ENCODE measurements at places on chromosomes 3 and 15.

- DNase-seq, result no peak
These were observed 61.8 kb upstream of the PRR20G start for GRCh38 chr3:127349501-127350171.

DNA sequence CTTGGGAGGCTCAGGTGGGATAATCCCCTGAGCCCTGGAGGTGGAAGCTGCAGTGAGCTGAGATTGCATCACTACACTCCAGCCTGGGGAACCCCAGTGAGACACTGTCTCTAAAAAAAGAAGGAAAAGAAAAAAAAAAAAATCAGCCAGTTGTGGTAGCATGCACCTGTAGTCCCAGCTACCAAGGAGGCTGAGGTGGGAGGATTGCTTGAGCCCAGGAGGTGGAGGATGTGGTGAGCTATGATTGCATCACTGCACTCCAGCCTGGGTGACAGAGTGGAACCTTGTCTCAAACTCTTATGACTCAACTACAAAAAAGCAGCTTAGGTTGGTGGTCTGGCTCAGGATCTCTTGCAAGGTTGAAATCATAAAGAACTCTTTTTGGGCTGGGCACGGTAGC is 19.3 kb upstream of the GPX1 start:
- DNase-seq, result no peak

DNA sequence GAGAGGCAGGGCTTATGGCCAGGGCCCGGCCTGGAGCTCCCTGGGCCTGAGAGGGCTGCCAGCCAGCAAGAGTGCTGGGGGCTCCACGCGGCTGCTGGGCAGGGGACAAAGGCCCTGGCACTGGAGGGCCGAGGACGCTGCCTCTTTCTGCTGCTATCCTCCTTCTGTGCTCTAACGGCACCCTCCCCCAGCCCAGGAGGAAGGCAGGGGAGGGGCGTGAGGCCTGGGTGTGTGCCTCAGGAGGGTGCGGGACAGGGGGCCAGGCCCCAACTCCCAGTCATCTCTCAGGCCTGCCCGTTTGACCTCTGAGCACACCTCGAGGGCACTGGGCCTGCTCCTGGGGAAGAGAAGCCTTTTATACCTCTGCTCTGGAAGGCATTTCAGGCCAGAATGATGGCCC is 115.5 kb downstream of the ADCY5 start:
- no peak for DNase-seq

DNA sequence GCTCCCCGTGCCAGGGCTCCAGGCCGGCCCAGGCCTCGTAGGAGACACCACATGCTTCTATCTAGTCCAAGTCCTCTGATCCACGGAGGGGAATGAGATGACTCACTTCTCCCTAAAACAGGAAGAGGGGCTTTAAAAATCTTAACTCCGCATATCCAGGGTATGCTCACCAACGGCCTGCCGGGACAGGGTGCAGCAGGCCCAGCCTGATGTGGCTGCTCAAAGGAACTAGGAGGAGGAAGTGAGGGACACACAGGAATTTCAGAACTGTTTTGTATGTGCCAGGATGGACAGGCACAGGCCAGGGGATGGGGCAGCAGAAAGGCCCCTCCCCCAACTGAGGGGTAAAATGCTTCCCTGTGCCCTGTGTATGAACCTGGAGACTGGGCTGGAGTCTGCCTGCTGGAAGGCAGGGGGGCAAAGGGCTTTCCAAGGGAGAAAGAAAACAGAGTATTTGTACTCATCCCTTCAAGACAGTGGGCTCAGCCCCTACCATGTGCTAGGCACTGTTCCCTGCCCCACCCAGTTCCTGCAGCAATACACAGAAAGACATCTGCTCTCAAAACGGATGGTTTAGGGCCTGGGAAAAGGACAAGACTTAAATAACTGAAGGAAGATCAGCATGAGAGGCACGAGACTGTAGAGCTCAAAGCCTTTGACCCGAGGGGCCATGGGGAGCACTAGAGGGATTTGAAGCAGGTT is 22.1 kb downstream of the CHDH start:
- DNase-seq, result no peak

DNA sequence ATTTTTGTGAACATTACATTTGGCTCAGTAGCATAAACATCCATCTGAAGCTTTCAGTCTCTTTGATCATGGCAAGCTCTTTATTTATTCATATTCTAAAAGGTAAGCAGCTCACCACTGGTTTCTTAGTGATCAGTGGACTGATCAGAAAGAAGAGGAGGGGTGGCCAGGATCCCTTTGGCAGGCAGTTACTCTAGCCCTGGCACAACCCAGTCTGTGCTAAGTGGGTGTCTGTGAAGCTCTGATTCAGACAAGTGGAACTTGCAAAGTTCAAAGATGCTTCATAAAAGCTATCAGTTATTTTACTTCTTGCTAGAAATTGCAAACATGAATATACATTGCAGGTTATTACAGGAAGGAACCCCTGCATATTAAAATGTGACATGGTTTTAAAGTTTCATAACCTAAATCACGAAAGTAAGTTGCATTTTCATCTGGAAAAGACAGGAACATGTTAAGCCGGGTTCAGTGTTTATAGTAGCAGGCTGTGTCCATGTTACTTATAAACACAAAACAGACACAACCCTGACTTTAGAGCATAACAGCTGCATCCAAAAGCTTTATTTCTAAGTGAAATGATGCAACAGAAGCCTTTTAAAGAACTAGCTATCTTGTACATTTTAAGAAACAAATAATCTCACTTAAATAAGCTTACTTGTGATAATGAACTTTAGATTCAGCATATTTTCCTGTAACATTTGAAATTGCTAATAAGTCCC is 785.3 kb downstream of the MCTP2 start:
- no peak for DNase-seq

GRCh38 chr15:96327155-96327741 is 3.3 kb upstream of the NR2F2 start:
- DNase-seq, result peak; percentile 82

DNA sequence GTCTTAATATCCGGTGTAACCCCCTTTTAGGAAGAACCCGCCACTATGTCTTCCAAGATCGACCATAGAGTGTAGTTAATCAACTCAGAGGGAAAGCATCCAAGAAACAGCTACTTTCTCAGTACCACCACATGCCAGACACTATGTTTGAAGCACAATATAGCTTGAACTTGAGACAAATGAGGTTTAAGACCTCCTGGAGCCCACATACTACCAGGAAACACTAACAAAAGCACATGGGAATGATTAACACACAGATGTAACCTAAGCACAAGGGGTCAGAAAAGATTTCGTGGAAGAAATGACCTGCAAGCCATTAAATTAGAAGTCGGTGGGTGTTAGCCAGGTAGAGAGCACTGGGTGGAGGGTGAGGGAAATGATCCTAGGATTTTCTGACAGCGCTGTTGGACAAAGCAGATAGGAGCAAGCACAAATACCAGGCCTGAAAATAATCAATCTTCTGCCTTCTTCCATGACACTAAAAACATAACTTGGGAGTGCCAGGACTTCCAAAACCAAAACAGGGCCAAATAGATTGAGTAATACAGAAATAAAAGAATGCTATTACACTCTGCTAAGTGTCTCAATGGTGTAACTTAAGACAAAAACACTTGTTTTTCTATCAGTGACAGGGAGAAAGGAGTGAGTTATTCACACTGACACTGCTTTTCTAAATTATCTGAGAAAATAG is 213.7 kb downstream of the FOXP1 start:
- no peak for DNase-seq

GRCh38 chr15:96146726-96147125 is 183.8 kb upstream of the NR2F2 start:
- DNase-seq, result no peak

DNA sequence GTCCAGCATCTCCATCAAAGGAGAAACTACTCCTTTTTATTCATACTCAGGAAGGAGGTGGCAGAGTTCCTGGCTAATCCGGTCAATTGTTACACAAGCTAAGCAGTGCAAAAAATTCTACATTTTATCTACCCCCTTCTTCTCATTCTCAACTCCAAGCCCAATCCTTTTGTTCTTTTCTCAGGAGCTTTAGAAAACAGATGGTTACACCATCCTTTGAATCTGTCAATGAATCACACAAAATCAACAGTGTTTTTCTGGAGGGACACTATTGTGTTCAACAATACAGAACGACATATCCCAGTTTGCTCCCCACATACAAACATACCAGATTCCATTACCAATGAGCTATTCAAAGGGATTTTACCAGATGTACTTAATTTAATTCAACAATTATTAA is 362.1 kb downstream of the MAGI1 start:
- DNase-seq, result no peak

GRCh38 chr15:100895721-100896120 is 16.1 kb downstream of the ALDH1A3 start:
- DNase-seq, result no peak

DNA sequence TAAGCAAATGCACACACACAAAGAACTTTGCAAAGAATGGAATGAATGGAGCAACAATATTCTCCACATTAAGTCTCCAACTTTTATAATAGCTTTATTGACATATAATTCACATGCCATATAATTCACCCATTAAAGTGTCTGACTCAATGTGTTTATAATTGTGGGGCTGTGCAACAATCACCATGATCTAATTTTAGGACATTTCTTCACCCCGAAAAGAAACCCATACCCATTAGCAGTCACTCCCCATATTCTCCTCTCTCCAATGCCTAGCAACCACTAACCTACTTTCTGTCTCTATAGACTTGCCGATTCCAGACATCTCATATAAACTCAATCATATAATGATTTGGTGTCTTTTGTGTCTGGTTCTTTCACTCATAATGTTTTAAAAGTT is 22.6 kb downstream of the VGLL4 start:
- no peak for DNase-seq

- DNase-seq, result peak; percentile 35
These were observed 11.0 kb downstream of the NDUFB5 start for GRCh38 chr3:179615458-179616173.

- no peak for DNase-seq
These were observed 1.3 kb downstream of the FAM43A start for GRCh38 chr3:194686816-194687637.

DNA sequence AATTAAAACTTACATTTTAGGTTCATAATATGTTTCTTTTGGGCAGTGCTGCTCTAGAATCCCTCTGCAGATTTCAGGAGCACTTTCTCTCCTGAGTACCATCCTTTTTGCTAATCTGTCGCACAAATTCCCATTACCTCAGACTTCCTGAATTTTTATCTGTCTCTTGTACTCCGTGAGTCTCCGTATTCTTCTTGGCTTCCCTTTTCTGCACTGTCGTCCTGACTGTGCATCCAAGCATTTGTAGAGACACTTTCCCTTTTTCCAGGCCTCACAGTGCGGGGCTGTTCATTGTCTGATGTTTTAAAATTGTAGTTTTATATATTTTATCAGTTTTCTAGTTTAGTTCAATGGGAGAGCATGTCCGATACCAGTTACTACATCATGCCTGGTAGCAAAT is 27.3 kb downstream of the MEF2A start:
- no peak for DNase-seq

DNA sequence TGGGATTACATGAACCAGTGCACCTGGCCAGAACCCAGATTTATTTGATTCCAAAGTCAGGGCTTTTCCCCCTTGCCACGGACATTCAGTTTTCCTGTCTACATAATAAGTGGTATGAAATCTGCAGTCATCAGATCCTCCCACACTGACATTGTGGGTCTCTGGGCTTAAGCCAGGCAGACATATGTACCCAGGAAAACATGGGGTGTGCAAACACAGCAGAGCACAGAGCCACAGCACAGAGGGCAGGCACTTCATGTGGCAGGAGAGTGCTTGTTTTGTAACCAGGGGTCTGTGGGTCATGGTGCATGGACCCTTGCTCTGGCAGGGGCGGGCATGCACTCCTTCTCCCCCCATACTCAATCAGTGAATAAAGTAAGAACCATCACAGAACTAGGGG is 6.1 kb upstream of the ABTB1 start:
- DNase-seq, result no peak

DNA sequence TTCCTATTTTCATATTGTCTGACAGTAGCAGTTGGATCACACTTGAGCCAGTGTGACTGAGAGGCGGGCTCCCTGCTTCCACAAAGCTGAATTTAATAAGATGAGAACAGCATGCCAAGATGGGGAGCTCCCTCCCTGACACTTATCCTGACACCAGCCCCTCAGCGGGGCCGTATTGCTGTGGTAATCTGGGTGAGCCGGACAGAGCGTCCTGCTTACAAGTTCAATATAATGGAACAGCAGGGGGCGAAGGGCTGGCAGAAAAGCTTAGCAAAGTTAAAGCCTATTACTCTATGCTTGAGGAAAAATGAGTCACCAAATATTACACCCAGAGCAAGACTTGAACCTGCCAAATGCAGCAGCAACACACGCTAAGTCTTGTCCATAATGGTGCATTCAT is 163.8 kb upstream of the CMC1 start:
- no peak for DNase-seq

- DNase-seq, result peak; percentile 17
These were observed 817.0 kb downstream of the TUSC7 start for GRCh38 chr3:117526470-117527079.

DNA sequence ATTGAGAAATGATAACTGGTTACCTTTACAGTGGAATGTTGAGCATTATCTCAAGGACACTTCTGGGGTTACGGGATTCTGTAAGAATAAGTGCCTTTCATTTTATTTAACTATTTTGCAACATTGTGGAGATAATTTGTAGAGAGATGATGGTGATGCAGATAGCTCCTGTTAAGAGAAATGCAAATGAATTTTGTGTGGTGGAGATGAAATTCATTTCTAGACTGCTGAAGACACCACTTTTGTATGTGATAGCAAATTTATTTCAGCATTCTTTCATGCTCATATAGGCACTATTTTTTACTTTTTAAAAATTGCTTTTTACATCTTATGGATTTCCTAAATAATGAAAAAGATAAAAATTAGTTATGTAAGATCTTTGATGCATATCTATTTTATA is 463.3 kb upstream of the CBLB start:
- no peak for DNase-seq

DNA sequence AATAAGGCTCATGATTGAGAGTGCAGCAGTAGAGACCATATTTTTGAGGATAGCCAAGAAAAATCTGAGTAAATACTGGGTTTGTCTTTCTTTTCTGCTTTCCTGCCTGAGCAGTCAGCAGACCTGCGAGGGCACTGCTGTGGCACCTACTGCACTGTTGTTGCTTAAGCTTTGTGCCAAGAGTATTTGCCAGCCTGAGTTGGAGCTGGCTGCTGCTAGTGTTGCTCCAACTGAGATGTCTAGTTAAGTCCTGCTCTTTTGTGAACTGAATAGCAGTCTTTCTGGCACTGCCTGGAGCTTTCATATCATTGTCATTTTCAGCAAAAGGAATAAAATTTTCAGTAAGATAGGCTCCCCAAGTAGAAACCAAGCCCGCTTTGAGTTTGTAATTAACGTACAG is 214.5 kb upstream of the P2RY1 start:
- no peak for DNase-seq

GRCh38 chr3:143820466-143821221 is 27.6 kb downstream of the SLC9A9 start:
- no peak for DNase-seq
